Cortex of kidney (tissue), 1 donor: ENCODE measurements at places on chromosomes 5 and 9.

GRCh38 chr5:132787076-132787475 is 10.0 kb upstream of the SEPTIN8 start:
- no peak for DNase-seq

- no peak for DNase-seq
Observed at GRCh38 chr5:10301266-10301665, 6.4 kb downstream of the CMBL start.

DNA sequence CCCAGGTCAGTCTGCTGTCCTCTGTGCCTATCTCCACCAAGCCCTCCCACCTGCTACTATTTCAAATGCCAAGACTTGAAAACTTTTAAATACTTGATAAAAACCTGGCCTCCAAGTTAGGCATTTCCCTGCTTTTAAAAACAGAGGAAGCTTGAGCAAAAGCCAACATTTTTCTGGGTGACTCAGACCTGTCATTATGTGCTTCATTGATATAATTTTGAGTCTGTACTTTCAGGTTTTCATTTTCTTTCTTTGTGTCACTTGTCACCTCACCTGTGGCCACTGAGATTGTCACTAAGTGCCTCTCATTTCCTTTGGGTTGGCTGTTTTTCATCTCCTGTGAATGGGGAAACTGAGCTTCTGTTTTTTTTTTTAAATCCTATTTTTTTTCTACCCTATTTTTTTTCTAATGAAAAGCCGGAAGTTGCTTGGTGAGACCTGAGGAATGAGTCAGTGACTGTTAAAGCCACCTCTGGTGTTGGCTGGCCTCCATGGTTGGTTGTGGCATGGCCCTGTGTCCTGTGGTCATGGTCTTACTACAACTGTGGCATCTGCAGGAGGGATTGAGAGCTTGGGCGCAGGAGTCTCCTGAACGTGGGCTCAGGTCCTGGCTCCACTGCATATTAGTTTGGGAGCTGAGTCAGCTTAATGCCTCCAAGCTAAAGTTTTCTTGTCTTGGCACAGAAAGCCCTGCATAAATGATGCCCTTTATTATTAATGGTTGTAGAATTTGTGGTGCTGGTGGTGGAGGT is 56.7 kb downstream of the ARHGAP26 start:
- DNase-seq, result no peak

GRCh38 chr9:135615666-135616618 is 23.4 kb downstream of the GLT6D1 start:
- no peak for DNase-seq

- DNase-seq, result no peak
Observed at GRCh38 chr5:160506006-160507004, 84.7 kb downstream of the PTTG1 start.

DNA sequence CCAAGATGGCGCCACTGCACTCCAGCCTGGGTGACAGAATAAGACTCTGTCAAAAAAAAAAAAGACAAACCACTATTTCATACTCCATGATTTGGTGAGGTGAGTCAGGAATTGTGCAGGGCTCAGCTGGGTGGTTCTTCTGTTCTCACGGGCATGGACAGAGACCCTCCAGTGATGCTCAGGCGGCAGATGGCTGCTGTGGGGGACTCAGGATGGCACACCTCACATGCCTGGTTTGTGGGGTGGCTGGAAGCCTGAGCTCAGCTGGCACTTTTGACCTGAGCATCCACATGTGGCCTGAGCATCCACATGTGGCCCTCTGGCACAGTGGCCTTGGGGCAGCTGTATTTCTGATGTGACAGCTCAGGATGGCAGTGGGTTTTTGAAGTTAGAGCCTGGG is 217.2 kb downstream of the IRX2 start:
- no peak for DNase-seq

DNA sequence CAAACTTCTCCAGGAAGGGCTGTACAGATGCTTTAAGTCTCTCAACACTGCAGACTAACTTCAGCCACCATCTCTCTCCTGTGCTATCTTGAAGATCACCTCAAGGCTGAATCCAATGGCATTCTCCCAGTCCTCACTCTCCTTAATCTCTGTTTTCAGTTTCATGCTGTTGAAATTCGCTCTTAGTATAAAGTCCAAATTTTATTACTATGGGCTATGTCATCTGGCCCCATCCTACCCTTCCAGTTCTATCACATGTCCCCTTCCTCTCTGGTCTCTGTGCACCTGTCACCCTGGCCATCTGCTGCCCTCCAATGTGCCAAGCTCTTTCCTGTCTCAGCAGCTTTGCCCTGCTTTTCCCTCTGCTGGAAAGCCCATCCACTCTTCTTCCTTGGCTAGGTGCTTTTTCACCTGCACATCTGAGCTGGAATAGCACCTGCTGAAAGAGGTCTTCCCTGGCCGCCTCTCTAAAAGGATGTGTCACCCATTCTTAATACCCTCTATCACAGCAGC is 284.7 kb upstream of the MAP3K1 start:
- no peak for DNase-seq

DNA sequence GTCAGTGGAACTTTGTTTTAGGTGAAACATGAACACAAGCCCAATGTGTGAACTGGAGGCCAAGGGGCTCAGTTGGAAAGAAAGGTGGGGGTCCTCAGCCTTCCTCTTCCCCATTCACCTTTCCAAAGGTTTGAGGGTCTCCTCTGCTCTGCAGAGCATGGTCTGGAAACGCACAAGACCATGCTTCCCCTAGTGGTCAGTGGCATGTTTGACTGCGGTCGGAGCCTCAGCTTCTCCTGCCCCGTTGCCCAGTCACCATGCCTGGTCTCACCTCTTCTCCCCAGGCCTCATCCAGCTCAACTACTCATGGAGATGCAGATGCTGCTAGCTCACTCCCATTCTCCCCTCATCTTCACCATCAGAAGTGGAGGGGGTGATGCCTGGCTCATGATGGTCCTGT is 340.3 kb downstream of the GADD45G start:
- no peak for DNase-seq
